H1 (cell line): ENCODE measurements at places on chromosomes 7 and 10.

GRCh38 chr7:2782565-2782964, 61.5 kb downstream of the GNA12 start:
- DNase-seq = no peak

GRCh38 chr7:106781828-106782544, 83.1 kb upstream of the PIK3CG start:
- no peak for DNase-seq

GRCh38 chr7:17307558-17307957, 9.1 kb downstream of the AHR start:
- no peak for DNase-seq

DNA sequence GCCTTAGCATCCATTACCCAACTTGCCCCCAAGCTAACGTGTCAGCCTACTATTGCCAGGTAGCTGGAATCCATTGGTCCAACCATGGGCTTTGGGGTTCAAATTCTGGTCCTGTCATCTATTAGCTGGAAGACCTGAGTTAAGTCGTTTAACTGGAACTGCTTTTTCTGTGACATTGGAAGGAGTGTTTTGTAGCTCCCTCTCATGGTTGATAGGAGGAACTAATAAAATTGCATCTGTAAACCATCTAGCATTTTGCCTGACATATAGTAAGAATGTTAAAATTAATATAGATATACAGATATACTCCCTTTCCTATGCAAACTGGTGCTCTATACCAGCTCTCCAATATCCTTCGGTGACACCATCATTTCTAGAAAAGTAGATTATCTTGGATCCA, 23.8 kb upstream of the SLF2 start:
- DNase-seq = no peak

DNA sequence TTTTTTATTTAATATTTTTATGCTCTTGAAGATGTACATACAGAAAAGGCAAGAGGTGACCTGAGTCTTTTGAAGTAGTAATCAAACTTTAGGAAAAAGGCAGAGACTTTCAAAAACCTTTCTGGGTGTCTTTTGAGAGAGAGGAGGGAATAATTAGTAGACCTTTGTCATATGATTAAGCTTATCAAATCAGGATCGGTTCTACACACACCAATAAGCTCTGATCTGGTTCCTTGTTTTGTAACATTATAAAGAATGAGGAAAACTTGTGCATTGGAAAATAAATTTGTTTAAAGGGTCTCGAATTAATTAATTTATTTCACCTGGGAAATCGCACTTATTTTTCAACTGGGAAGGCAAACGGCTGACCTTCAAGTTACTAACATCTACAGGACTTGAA, 11.9 kb downstream of the TWIST1 start:
- no peak for DNase-seq

DNA sequence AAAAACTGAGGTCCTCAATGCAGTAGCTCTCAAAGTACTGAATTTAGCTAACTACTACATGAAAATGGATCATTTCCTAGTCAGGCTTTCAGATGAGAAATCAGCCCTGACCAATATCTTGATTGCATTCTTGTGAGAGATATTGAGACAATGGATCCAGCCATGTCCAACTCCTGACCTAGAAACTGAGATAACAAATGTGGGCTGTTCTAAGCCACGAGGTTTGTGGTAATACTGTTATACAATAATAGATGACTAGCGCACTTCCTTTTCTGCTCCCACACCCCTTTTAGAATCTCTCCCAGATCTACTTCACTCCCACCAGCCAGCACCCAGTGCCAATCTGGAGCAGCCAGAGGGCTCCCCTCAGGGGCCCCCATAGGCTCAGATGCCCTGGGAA, 209.3 kb upstream of the KMT2E start:
- DNase-seq = no peak

GRCh38 chr10:122995936-122996335, 12.7 kb downstream of the IKZF5 start:
- no peak for DNase-seq

- no peak for DNase-seq
Observed at GRCh38 chr10:32125023-32125422, 68.8 kb upstream of the KIF5B start.

DNA sequence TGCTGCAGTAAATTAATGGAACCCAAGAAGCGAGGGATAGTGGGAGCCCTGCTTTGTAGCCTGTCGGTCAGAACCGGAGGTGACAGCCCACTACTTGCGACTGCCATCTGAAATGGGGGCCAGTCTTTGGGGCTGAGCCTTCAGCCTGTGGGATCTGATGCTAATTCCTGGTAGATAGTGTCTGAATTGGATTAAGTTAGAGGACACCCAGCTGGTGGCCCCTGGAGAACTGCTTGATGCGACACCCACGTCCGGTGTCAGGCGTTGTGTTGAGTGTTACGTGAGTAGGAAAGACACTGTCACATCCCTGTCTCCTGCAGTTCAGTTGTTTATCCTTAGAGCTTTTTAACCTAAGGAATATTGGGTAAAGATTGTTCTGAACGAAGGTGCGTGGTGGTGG, 5.0 kb downstream of the EIF3B start:
- no peak for DNase-seq

GRCh38 chr7:42151309-42151708, 85.7 kb downstream of the GLI3 start:
- DNase-seq = no peak

- DNase-seq = no peak
Observed at GRCh38 chr7:99219185-99219767, 11.4 kb upstream of the KPNA7 start.

DNA sequence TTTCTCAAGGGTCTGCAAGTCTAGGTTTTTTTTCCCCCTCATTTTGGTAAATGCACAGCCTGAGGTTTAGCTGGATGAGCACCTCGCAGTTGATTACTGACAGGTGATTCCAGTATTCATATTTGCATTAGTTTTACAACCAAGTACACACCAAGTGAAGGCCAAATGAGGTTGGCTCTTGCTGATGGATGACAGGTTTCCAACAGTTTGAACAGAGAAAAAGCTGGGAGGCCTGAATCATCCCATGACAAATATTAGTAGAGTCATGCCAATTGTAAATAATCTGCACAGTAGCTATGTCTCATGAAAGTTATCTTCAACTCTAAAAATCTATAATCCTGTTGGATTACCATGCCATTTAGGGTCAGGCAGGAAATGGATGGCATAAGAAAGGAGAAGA, 399.8 kb downstream of the HTR7 start:
- DNase-seq = no peak

GRCh38 chr7:39909526-39909925, 40.5 kb upstream of the CDK13 start:
- no peak for DNase-seq

GRCh38 chr7:29208410-29209250, 14.1 kb downstream of the CHN2 start:
- DNase-seq = no peak

- DNase-seq = no peak
Observed at GRCh38 chr10:132245056-132245455, 58.3 kb downstream of the DPYSL4 start.

- no peak for DNase-seq
Observed at GRCh38 chr7:151700586-151701165, 176.2 kb downstream of the PRKAG2 start.

DNA sequence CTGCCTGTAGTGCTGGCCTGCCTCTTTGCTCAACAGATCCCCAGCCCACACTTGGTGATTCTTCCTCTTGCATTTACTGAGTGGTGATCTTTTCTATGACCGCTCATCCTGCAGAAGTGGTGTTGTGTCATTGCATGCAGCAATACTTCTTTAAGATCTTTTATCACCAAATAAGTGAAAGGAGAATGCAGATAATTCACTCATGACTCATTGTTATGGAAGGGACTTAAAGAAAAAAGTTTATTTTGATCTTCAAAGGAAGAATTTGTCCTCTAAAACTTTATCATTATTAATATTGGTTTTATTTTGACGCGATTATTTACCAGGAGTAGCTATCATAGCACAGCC, 489.1 kb upstream of the CELF2 start:
- no peak for DNase-seq

- DNase-seq = no peak
Observed at GRCh38 chr7:132138817-132139216, 437.5 kb downstream of the PLXNA4 start.

DNA sequence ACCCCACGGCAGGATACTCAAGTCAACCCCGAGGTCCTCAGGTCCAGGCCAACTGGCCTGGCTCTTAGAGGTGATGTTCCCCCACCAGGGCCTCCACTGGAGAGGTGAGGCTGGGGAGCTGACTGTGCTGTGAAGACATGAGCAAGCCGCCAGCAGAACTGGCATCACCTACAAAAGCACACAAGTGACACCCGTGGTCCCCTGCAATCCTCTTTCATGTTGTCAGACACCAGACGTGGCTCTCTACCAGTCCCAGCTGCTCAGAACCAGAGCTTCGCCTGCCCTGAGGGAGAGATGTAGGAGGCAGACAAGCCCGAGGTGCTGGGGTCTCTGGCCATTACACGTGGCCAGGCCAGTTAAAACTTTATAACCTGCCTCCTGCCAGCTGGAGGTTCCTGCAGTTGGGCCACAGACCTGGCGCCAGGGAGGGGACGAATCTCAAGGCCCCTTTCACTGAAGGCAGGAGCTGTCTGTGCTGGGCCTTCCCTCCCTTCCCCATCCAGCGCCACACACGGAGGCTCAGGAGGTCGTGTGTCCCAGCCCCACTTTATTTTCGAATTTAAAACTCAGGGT, 2.2 kb downstream of the COMTD1 start:
- DNase-seq = no peak

GRCh38 chr7:143953421-143953820, 1.2 kb upstream of the OR2F1 start:
- no peak for DNase-seq

DNA sequence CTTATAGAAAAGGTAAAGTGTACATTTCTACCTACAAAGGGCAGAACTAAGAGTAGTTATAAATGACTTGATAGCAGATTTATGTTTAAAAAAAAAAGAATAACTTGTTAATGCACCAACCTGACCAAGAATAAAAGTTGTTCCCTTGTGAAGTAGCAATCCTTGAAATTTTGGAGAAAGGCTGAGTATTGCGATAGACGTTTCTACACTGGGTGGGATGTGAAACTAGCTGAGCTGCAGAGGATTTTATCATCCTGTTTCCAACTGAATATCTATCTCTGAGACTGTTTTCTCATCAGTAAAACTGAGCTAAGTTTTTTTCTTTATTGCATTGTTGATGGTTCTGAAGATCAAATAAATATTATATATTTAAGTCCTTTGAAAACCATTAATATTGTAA, 14.6 kb downstream of the MDFIC start:
- no peak for DNase-seq

- DNase-seq = no peak
Observed at GRCh38 chr7:39133088-39133487, 155.4 kb downstream of the POU6F2 start.

DNA sequence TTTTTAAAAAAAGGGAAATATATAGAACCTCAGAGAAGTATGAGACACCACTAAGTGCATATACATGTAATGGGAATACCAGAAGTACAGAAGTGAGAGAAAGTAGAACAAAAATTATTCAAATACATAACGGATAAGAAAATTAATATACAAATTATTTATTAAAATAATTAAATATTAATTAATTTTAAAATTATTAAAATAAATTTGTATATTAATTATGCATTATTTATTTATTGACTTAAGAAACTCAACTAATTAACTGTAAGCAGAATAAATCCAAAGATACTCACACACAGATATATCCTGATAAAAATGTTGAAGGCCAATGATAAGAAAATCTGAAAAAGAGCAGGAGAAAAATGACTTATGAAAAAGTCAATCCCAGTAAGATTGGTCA, 1333.5 kb upstream of the CELF2 start:
- no peak for DNase-seq

- no peak for DNase-seq
Observed at GRCh38 chr7:159040146-159040545, 104.5 kb downstream of the VIPR2 start.
